CD4-positive, alpha-beta memory T cell (primary cell): ENCODE measurements at places on chromosomes 7 and 10. TPM values are rescaled to one million over a fixed set of nuclear protein-coding genes. Genes with fewer than 3 reads are reported as not detected.

GLCCI1 gene
- 21.9 TPM for polyA plus RNA-seq

RPEL1 gene
- polyA plus RNA-seq: not detected

SUN3 gene
- not detected for polyA plus RNA-seq

ANKRD26 gene
- 1.6 TPM for polyA plus RNA-seq

HOXA13 gene
- polyA plus RNA-seq: not detected

DNAJB9 gene
- polyA plus RNA-seq: 30.2 TPM

LIPJ gene
- polyA plus RNA-seq: not detected
